ENCODE measurements at places on chromosomes 5 and 9. TPM values are rescaled to one million over a fixed set of nuclear protein-coding genes. Genes with fewer than 3 reads are reported as not detected.

APBA1 gene
- total RNA-seq = not detected

UBE2QL1 gene
- 0.42 TPM for total RNA-seq

ITK gene
- total RNA-seq = not detected

OLFM1 gene
- 0.13 TPM for total RNA-seq

GLDC gene
- total RNA-seq = 15.6 TPM
